Uterus (tissue), 4 donors: ENCODE measurements at places on chromosomes 16 and 17. TPM values are rescaled to one million over a fixed set of nuclear protein-coding genes. Genes with fewer than 3 reads are reported as not detected.

GRCh38 chr16:58018803-58019202 lies 6.8 kb upstream of the MMP15 start:
- no peak for DNase-seq
- H3K36me3 ChIP-seq: no peaks in the 10 kb centered on the region
- H3K27ac ChIP-seq: no peak overlapping the region
- H3K4me1 ChIP-seq: no peaks in the 10 kb centered on the region
- H3K4me3 ChIP-seq: no peak overlapping the region

GRCh38 chr16:80993307-80993706 lies 13.4 kb downstream of the CMC2 start:
- no peak for DNase-seq
- H3K4me3 ChIP-seq: no peak overlapping the region
- peak overlapping the region; percentile 23 for H3K27ac ChIP-seq

- H3K36me3 ChIP-seq: no peaks in the 10 kb centered on the region
- no peak overlapping the region for H3K4me3 ChIP-seq
- DNase-seq: no peak
These were observed 62.9 kb downstream of the SMURF2 start for GRCh38 chr17:64599187-64599676.

GRCh38 chr16:3773663-3774062 lies 56.3 kb upstream of the TRAP1 start:
- no peak overlapping the region for H3K4me3 ChIP-seq
- no peaks in the 10 kb centered on the region for H3K4me1 ChIP-seq
- H3K27me3 ChIP-seq: no peaks in the 10 kb centered on the region
- no peaks in the 10 kb centered on the region for H3K36me3 ChIP-seq

The HOXB6 gene
- not detected for total RNA-seq

GRCh38 chr17:49676276-49676868 lies 1.5 kb downstream of the SPOP start:
- peaks cover 9% of the 10 kb centered on the region for H3K4me1 ChIP-seq
- DNase-seq: no peak
- peak overlapping the region; percentile 95 for H3K4me3 ChIP-seq
- no peaks in the 10 kb centered on the region for H3K27me3 ChIP-seq

The CCL1 gene
- total RNA-seq: not detected

DNA sequence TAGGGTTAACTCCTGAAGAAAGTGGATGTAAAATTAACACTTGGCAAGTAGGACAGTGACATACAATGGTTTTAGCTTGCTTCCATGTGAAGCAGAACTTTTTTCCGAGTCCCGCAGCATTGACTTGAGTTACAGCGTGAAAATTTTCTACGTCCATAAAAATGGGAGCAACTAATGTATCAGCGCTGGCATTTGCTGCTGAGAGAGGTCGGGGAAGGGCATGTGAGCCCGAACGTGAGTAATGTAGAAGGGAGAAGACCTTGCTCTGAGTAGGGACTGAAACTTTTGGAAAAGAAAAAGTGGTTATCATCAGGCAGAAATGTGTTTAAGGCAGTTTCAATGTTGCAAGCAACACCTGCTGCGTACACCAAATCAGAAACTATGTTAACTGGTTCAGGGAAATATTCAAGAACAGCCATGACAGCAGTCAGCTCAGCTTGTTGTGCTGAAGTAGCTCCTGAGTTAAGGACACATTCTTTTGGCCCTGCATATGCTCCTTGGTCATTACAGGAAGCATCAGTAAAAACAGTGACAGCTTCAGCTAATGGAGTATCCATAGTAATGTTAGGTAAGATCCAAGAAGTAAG lies 70.9 kb upstream of the ARL4D start:
- no peak for DNase-seq
- no peaks in the 10 kb centered on the region for H3K36me3 ChIP-seq
- no peak overlapping the region for H3K4me3 ChIP-seq
- H3K4me1 ChIP-seq: no peaks in the 10 kb centered on the region
- no peak overlapping the region for H3K27ac ChIP-seq

DNA sequence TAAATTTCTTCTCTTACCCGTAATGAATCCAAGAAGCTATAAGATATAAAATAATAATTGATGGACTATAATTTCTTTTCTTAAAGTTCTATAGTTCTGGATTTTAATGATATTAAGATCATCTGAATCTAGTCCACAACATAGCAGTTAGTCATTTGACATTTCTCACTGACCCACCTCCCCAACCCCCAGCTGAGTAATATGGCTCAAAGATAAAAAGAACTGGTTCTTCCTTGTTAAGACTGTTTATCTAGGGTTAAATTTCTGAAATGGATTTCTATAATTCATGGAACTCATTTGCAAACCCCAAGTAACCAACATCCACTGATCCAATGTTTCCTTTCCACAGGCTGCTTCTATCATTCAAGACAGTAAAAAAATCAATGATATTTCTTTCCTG lies 133.9 kb upstream of the SOX9 start:
- no peaks in the 10 kb centered on the region for H3K27me3 ChIP-seq
- H3K27ac ChIP-seq: no peak overlapping the region
- DNase-seq: no peak
- no peak overlapping the region for H3K4me3 ChIP-seq
- no peaks in the 10 kb centered on the region for H3K36me3 ChIP-seq

GRCh38 chr16:12679660-12680272 lies 123.9 kb downstream of the CPPED1 start:
- H3K4me3 ChIP-seq: no peak overlapping the region
- no peaks in the 10 kb centered on the region for H3K27me3 ChIP-seq
- H3K36me3 ChIP-seq: no peaks in the 10 kb centered on the region
- no peak overlapping the region for H3K27ac ChIP-seq
- H3K4me1 ChIP-seq: no peaks in the 10 kb centered on the region
- no peak for DNase-seq

DNA sequence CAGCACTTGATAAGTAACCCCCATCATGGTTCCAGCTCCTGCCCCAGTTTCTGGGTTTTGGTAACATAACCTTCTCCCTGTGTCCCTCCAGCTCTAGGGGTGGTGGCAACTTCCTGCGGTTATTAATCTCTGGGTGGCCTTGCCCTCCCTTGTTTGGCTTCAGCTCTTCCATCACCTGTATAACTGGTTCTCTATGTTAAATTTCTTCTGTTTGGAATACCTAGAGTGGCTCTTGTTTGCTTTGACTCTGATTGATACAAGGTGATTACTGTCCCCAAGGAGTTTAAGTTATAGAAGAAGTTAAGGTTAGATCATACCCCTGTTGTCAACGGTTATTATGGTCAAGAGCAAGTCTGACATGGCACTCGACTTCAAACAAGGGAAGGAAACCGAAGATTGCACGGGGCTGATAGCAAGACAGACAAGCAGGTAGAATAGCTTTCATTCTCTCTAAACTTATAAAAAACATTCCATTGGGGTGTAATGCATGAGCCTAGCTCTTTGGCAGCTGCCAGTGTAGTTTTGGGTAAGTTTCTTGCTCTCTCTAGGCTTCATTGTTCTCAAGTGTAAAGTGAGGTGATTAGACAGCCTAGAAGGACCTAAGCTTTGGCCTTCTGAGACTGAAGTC lies 11.0 kb upstream of the CCR7 start:
- no peak overlapping the region for H3K4me3 ChIP-seq
- H3K27me3 ChIP-seq: no peaks in the 10 kb centered on the region
- H3K27ac ChIP-seq: no peak overlapping the region
- no peaks in the 10 kb centered on the region for H3K36me3 ChIP-seq

GRCh38 chr17:78014646-78015045 lies 56.1 kb downstream of the TNRC6C start:
- no peak overlapping the region for H3K4me3 ChIP-seq
- no peaks in the 10 kb centered on the region for H3K27me3 ChIP-seq
- H3K27ac ChIP-seq: no peak overlapping the region

DNA sequence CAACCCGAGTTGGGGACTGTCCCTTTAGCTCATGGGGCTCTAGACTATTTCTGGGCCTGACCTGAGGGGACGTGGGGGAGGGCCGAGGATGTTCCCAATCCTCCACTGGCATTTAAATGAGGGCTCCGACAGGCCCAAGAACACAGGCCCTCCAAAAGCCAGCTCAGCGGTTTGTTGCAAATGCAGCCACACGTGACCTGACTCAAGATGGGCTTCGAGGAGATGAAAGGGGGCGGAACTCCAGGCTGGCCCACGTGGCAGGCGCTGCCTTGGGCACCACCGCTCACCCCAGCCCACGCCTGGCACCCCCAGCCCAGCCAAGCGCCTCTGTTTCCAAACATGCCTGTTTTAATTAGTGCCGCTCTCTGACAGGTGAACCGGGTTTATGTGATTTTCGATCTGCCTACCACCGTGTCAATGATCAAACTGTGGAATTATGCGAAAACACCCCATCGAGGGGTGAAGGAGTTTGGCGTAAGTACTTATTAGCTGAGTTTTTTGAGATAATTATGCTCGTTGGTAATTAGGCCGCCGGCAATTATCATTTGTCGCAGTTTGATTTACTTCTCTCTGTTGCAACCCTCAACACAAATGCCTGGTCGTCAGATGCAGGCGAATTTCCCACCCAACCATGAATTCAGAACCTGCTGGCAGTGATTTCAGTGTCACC lies 226.7 kb downstream of the KATNIP start:
- H3K27ac ChIP-seq: no peak overlapping the region
- H3K36me3 ChIP-seq: no peaks in the 10 kb centered on the region
- DNase-seq: no peak
- no peaks in the 10 kb centered on the region for H3K4me1 ChIP-seq
- no peak overlapping the region for H3K4me3 ChIP-seq
- H3K27me3 ChIP-seq: no peaks in the 10 kb centered on the region

The LUC7L3 gene
- total RNA-seq: 215 TPM

The CRYM gene
- total RNA-seq: not detected

- no peaks in the 10 kb centered on the region for H3K36me3 ChIP-seq
- H3K27ac ChIP-seq: no peak overlapping the region
- no peak overlapping the region for H3K4me3 ChIP-seq
- H3K27me3 ChIP-seq: no peaks in the 10 kb centered on the region
- H3K4me1 ChIP-seq: no peaks in the 10 kb centered on the region
These were observed 7.1 kb upstream of the ORAI3 start for GRCh38 chr16:30941600-30942425.

GRCh38 chr17:71111934-71112333 lies 942.6 kb downstream of the KCNJ2 start:
- no peak for DNase-seq
- no peak overlapping the region for H3K27ac ChIP-seq
- no peaks in the 10 kb centered on the region for H3K36me3 ChIP-seq
- no peak overlapping the region for H3K4me3 ChIP-seq
- H3K27me3 ChIP-seq: no peaks in the 10 kb centered on the region

The SPATA32 gene
- total RNA-seq: not detected

- peak overlapping the region; percentile 54 for H3K4me3 ChIP-seq
- peaks cover 20% of the 10 kb centered on the region for H3K4me1 ChIP-seq
- peak; percentile 82 for DNase-seq
- no peaks in the 10 kb centered on the region for H3K36me3 ChIP-seq
These were observed 24.9 kb downstream of the ACTG1 start for GRCh38 chr17:81487487-81488275.

DNA sequence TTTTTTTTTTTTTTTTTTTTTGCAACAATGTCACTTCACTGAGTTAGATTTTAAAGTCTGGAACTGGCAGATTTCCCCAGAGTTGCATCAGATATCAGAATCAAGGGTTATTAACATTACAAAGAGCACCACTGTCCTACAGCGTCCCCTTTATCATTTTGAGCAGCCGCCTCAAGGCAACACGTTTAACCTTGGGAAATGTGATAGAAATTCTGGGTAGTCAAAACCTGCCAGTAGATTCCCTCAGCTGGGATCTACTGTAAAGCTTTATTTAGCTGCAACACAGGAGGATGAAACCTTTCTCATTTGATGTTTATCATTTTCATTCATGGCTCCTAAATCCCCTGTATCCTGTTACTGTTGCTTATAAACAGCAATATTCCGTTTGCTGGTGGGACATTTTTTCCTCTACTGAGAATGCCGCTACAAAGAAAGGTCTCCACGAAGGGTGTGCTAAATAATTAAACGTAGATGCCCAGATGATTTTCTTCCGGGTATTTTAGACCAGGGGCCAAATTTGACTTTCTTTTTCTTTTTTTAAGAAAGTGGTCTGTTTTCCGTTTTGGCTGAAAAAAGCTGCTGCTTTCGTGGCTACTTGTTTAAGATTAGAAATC lies 436.1 kb upstream of the GOT2 start:
- no peaks in the 10 kb centered on the region for H3K4me1 ChIP-seq
- DNase-seq: no peak
- H3K27me3 ChIP-seq: no peaks in the 10 kb centered on the region
- H3K4me3 ChIP-seq: no peak overlapping the region
- no peaks in the 10 kb centered on the region for H3K36me3 ChIP-seq
- H3K27ac ChIP-seq: no peak overlapping the region

DNA sequence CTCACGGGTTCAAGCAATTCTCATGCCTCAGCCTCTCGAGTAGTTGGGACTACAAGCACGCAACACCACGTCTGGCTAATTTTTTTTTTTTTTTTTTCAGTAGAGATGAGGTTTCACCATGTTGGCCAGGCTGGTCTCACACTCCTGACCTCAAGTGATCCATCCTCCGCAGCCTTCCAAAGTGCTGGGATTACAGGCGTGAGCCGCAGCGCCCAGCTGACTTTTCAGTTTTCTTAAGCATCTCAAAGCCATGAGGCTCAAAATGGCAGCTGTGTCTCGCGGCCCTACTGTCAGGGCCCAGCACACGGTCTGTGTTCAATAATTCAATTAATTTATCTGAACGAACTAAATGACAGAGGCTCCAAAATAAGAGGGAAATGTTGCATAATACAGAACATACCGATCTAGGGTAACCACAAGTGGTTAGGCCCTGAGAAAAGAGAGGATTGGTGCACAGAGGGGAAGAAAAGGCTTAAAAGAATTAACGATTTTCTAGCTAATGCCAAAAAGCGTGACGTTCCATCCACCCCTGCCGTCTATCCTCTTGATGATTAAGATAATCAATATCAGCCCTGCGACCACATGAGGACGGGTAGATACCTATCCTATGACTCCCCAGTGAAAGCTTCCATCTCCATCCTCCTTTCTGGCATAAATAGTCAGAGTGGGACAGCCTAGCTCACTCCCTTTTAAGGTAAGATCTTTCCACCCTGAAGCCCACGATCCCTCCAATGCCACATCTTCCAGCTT lies 136.9 kb downstream of the SLC39A11 start:
- DNase-seq: no peak
- H3K27me3 ChIP-seq: no peaks in the 10 kb centered on the region
- H3K4me1 ChIP-seq: no peaks in the 10 kb centered on the region
- H3K27ac ChIP-seq: no peak overlapping the region
- no peak overlapping the region for H3K4me3 ChIP-seq

The NACA2 gene
- total RNA-seq: not detected

The KRTAP9-2 gene
- not detected for total RNA-seq

GRCh38 chr16:23048164-23048563 lies 101.1 kb downstream of the USP31 start:
- H3K4me3 ChIP-seq: no peak overlapping the region
- DNase-seq: no peak
- no peaks in the 10 kb centered on the region for H3K36me3 ChIP-seq
- no peaks in the 10 kb centered on the region for H3K4me1 ChIP-seq
- no peak overlapping the region for H3K27ac ChIP-seq
- H3K27me3 ChIP-seq: no peaks in the 10 kb centered on the region

The CETP gene
- total RNA-seq: 0.58 TPM

The DDX19B gene
- total RNA-seq: 25.8 TPM

DNA sequence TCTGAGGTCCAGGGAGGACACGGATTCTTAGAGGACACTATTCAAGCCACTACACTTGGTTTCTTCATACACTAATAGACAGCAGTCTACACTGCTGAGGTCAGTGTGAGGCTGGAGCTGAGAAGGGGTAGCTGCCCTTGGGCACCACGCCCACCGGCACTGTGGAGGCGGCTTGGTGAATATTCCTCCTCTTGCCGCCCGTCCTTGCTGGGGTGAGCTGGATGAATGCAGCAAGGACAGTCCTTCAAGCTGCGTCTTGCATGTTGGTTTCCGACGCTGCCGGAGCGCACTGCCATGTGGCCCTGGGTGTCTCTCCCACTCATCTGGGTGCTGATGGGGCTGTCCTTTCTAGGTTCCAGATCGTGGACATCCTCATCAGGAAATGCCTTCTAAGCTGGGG lies 2.6 kb downstream of the ZNF205 start:
- H3K27me3 ChIP-seq: no peaks in the 10 kb centered on the region
- H3K4me3 ChIP-seq: no peak overlapping the region
- H3K27ac ChIP-seq: no peak overlapping the region
- no peaks in the 10 kb centered on the region for H3K36me3 ChIP-seq
